ENCODE measurements at places on chromosomes 2 and 18. TPM values are rescaled to one million over a fixed set of nuclear protein-coding genes. Genes with fewer than 3 reads are reported as not detected.

Gene IL36B
- total RNA-seq, result not detected

Gene TNFRSF11A
- 0.07 TPM for total RNA-seq

Gene ADRA2B
- total RNA-seq, result 0.37 TPM

Gene C1QL2
- not detected for total RNA-seq

Gene PJVK
- total RNA-seq, result 3.1 TPM

Gene ARHGAP28
- not detected for total RNA-seq

Gene PPP1R1C
- total RNA-seq, result not detected

Gene ONECUT2
- not detected for total RNA-seq

Gene TUBA3E
- not detected for total RNA-seq

Gene CIB4
- not detected for total RNA-seq

Gene LAMA1
- total RNA-seq, result not detected

Gene TACR1
- total RNA-seq, result not detected

Gene TUBA4B
- total RNA-seq, result not detected

Gene KIAA2012
- total RNA-seq, result not detected

Gene C2orf66
- total RNA-seq, result not detected

Gene DUSP2
- 118 TPM for total RNA-seq

Gene UBE2F
- total RNA-seq, result 32.4 TPM

Gene AGXT
- not detected for total RNA-seq

Gene ACKR3
- 6.6 TPM for total RNA-seq

Gene APLF
- 6.8 TPM for total RNA-seq

Gene RSAD2
- 0.67 TPM for total RNA-seq

Gene ZAP70
- 4.8 TPM for total RNA-seq

Gene UGT1A4
- not detected for total RNA-seq

Gene ACTG2
- total RNA-seq, result not detected

Gene KCNG2
- total RNA-seq, result not detected

Gene CYP26B1
- total RNA-seq, result not detected

Gene COL4A3
- total RNA-seq, result 18.3 TPM

Gene RNF149
- 48.3 TPM for total RNA-seq

Gene ST6GAL2
- not detected for total RNA-seq

Gene ANKRD30BL
- total RNA-seq, result not detected

Gene SKOR2
- total RNA-seq, result not detected

Gene AQP4
- total RNA-seq, result not detected

Gene MDH1B
- not detected for total RNA-seq

Gene PDCL3
- 26.1 TPM for total RNA-seq

Gene MTIF2
- total RNA-seq, result 40.4 TPM

Gene KLHL41
- 0.27 TPM for total RNA-seq

Gene KANSL1L
- 14.2 TPM for total RNA-seq

Gene CNNM3
- 20.3 TPM for total RNA-seq

Gene UGT1A1
- total RNA-seq, result not detected

Gene ABCB11
- not detected for total RNA-seq

Gene DSC1
- total RNA-seq, result not detected

Gene ANKRD62
- total RNA-seq, result not detected

Gene KCTD1
- total RNA-seq, result 3.7 TPM

Gene KCNK3
- total RNA-seq, result not detected

Gene CXCR1
- total RNA-seq, result not detected

Gene BUB1
- 5.9 TPM for total RNA-seq

Data from activated B cell treated with CpG ODN at 0.5 μM for 24 hours (primary cell).